ENCODE measurements at places on chromosomes 1 and 21. TPM values are rescaled to one million over a fixed set of nuclear protein-coding genes. Genes with fewer than 3 reads are reported as not detected.

Gene TMEM269
- 0.10 TPM for polyA plus RNA-seq

Gene CFAP107
- 0.03 TPM for polyA plus RNA-seq

Gene LYPD8
- 2.1 TPM for polyA plus RNA-seq

Gene TCHH
- 0.22 TPM for polyA plus RNA-seq

Gene NCF2
- 3.7 TPM for polyA plus RNA-seq

Gene CELA3B
- 0.21 TPM for polyA plus RNA-seq

Gene NIBAN1
- polyA plus RNA-seq: 5.1 TPM

Gene SDHC
- 194 TPM for polyA plus RNA-seq

Gene OR2T3
- polyA plus RNA-seq: not detected

Gene PDC
- polyA plus RNA-seq: 0.25 TPM

Gene CFHR3
- polyA plus RNA-seq: 0.04 TPM
